Caki2 (cell line): ENCODE measurements at places on chromosomes 5 and 9.

DNA sequence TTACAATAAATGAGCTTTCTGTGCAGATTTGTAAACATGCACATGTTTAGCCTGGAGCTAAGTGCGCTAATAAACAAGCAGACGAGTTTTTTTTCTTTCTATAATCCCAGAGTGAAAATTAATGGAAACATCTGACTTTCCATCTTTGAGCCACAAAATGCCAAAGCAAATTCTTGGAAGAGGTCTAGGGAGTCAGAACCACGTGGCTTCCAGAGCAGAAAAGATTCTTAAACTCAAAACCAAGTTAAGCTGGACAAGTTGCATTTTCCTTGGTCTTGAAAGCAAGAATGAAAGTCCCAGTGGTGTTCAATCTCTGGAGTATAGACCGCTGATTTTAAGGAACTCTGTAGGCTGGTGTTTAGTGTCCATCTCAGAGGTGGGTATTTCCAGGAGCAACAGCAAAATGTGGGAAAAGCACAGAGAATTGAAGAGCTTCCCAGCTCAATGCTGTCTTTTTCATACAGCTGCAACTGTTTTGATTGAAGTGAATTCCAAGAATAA lies 71.4 kb downstream of the MYO10 start:
- no peak for DNase-seq

- DNase-seq: peak; percentile 93
Measured at GRCh38 chr5:34001241-34001841, 6.5 kb downstream of the AMACR start.

- DNase-seq: no peak
Measured at GRCh38 chr5:149130121-149130914, 11.0 kb upstream of the ABLIM3 start.

DNA sequence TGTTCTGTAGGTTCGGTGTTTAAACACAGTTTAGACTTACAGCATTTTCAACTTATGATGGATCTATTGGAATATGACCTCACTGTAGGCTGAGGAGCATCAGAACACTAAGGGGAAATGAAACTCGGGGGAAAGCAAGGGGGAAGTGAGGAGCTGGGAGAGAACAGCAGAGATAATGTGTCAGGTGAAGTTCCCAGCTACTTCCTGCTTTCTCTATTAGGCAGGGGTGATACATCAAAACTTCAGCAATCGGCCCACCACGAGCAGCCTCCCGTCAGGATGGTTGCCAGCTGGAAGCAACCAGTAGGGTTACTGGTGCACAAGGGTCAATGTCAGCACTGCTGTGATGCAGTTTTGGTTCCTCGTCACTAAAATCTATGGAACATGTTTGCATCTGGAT lies 34.3 kb downstream of the FAT2 start:
- no peak for DNase-seq

DNA sequence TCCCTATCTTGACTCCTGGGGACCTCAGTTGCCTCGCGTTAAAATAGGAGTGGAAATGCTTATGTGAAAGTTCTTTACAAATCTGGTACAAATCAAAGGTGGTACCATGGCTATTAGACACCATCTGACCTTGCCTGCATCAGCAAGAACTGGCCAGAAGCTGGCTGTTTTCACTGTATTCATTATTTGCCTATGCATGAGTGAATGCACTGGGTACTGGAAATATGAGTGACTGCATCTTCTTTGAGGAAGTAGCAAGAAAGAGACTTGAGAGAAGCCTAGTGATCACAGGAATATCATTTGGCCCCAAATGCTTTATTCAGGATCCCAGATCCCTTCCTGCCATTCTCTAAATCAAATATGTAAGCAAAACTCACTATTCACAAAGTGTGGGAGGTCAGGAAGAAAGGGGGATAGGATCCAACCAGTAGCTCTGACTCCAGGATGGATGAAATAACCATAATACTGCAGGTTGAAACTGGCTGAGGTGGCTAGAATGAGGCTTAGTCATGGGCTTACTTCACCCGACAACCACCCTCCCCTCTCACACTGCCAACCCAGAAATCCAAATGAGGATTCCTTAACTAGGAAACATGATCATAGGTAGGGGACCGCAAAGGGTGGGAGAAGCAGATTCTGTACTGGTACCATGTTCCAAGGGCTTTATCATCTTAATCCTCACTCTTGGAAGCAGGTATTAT lies 56.7 kb downstream of the FAM114A2 start:
- no peak for DNase-seq

DNA sequence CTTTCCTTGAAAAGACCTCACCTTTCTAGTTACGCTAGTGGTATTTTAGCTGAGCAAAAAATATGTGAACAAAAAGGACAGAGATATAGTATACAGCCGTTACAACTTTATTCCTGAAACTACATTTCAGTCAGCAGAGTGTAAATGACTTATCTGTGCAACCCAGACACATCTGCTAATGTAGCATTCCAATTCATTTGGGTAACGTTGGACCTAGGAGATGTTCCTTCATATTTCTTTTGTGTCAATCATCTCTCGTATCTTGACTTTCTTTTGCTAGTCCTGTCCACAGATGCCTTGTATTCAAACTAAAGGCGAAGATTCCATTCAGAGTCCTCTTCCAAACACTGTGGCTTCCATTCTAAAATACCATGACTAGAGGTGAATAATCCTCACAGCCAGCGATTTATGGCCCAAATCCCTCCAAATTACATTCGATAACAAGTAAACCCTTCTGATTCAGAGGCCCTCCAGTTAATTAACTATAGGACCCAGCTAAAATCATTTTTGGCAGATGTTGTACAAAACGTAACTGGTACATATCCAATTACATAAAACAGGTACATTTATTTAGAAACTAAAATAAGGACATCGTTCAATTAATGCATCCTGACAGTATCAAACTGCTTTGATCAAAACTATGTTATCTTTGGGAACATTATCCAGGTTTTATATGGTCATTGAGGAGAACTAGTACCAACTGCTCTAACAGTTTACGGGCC lies 155.7 kb downstream of the DROSHA start:
- DNase-seq: no peak

DNA sequence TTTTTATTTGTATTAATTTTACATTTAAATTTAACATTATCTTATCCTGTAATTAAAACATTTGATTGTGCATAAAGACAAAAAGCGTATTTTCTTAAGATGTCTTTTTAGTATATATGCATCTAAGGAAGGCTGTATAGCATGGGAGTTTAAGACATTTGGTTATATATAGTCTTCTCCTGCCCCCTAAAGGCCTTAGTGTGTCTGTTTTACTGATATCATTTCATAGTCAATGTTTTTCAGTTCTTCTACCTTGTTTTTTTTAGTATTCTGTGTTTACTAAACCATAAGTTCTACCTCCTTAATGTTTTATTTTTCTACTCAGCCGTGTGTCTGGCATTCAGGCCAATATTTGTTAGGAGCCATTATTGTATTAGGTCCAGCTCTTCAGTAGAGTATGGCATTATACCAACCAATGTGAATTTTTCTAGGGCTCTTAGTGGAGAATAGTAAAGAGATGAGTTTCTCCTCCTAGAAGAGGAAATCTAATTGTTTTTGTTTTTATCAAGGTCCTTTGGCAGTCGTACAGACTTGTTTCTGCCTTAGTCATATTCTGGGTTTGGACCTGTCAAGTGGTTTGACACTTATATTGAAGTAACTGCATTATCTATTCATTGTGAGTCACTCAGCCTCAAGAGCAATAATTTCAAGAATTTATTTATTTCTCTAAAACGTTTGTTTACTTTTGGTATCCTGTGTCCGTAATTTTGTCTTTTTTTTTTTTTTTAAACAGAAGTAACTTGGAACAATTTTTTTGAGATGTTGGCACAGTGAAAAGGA lies 74.8 kb downstream of the SLF1 start:
- DNase-seq: no peak

DNA sequence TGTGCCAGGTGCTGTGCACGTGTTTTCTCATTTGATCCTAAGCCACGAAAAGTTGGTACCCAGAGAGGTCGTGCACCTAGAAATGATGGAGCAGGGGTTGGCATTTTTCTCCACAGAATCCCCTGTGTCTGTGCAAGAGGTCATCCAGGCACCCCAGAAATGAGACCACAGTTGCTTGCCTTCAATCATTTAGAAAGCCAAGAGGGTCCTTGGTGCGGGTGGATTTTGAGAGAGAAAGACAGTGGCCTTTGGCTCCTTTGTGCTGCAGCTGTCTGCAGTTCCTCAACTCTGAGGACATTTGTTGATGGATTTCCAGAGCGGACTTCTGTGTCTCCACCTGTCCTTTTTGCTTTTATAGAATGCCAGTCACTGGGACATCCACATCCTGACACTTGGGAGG lies 33.8 kb upstream of the SPRY4 start:
- no peak for DNase-seq

DNA sequence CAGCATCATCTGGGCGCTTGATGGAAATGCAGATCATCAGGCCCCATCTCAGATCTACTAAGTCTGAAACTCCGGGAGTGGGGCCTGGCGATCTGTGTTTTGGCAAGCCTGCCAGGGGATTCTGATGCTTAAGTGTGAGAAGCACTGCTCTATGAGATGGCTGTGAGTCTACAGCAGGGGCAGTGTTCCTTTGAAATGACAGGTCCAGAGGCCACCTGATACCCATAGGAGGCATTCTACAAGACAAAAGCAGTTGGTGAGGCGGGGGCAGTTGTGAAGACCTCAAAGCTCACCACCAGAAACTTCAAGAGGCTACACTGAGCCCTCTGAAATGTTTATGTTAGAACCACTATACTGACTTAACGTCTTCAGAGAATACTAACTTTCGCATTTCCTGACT lies 86.9 kb upstream of the SPATA31D4 start:
- DNase-seq: no peak

- no peak for DNase-seq
Measured at GRCh38 chr5:154849791-154850201, 607 bp downstream of the FAXDC2 start.

GRCh38 chr9:74681906-74682305 lies 184.8 kb downstream of the RORB start:
- DNase-seq: no peak

GRCh38 chr5:68730220-68730978 lies 363.4 kb upstream of the SLC30A5 start:
- DNase-seq: peak; percentile 43

GRCh38 chr9:136079916-136080246 lies 15.2 kb downstream of the NACC2 start:
- no peak for DNase-seq

GRCh38 chr5:105659396-105659795 lies 2011.3 kb downstream of the EFNA5 start:
- DNase-seq: no peak

GRCh38 chr5:151075698-151076331 lies 5.0 kb downstream of the TNIP1 start:
- DNase-seq: peak; percentile 76

DNA sequence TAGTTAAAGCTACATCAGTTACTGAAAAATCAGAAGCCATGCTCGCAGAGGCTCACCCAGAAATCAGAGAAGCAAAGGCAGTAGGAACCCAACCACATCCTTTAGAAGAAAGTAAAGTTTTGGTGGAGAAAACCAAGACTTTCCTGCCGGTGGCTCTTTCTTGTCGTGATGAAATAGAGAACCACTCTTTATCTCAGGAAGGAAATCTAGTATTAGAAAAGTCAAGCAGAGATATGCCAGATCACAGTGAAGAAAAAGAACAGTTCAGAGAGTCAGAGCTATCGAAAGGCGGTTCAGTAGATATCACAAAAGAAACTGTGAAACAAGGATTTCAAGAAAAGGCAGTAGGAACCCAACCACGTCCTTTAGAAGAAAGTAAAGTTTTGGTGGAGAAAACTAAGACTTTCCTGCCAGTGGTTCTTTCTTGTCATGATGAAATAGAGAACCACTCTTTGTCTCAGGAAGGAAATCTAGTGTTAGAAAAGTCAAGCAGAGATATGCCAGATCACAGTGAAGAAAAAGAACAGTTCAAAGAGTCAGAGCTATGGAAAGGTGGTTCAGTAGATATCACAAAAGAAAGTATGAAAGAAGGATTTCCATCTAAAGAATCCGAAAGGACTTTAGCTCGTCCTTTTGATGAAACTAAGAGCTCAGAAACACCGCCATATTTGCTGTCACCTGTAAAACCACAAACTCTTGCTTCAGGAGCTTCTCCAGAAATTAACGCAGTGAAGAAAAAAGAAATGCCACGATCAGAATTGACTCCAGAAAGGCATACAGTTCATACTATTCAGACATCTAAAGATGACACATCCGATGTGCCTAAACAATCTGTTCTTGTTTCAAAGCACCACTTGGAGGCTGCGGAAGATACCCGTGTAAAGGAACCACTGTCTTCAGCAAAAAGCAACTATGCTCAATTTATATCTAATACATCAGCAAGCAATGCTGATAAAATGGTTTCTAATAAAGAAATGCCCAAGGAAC lies 47.2 kb downstream of the CMYA5 start:
- no peak for DNase-seq

DNA sequence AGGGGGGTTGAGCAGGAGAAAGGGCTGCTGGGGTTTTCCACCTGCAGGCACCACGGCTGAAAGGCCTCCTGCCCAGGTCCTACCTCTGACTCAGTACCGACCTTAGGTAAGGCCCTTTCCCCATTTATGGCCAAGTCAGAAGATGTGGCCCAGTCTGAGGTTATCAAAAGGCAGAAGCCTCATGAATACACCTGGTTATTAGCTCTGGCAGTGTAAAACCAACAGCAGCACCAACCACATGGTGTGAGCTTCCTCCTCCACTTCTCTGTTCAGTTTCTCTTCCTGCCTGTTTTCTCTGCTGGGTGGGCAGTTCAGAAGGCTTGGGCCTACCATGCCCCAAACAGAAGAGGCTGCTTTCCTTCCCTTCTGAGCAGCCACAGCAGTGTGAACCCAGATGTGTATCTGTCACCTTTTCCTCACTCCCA lies 86.9 kb downstream of the UGCG start:
- no peak for DNase-seq
